ENCODE measurements at places on chromosomes 2 and 18. TPM values are rescaled to one million over a fixed set of nuclear protein-coding genes. Genes with fewer than 3 reads are reported as not detected.

DNA sequence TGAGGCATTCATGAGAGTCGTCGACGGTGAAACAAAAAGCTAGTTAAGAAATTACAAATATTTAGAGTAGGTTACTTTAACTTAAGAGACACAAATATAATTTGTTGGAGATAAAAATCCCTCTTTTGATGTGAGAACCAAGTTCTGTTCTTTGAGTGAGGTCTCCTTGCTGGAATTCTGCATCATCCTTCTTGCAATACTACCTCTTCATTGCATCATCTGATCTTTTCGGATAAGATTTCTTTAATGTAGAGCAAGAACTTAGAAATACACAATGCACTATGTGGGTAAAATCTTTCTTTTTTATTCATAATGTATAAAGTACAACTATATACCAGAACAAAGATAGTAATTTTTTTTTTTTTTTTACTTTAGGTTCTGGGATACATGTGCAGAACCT is 118.4 kb downstream of the ARL4C start:
- no peak for DNase-seq
- H3K27ac ChIP-seq: no peak overlapping the region

DNA sequence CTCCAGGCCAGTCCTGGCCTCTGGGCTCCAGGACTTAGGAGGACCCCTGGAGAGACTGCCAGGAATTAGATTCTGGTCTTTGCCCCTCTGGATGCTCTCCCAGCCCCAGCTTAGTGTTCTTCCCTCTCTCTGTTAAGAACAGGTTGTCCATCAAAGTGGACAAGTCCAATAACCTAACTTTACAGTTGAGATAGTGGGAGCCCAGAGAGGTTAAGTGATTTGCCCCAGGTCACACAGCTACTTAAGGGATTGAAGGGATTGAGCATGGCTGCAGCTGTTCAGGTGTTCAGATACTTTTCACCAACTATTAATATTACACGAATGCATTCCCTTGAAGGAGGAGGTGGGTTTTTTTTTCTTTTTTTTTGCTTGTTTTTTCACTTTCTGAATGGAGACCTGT is 57.6 kb downstream of the EDAR start:
- no peak overlapping the region for H3K4me3 ChIP-seq
- no peak overlapping the region for H3K27ac ChIP-seq
- H3K36me3 ChIP-seq: peaks cover 51% of the 10 kb centered on the region
- no peak for DNase-seq
- no peaks in the 10 kb centered on the region for H3K27me3 ChIP-seq

- H3K4me3 ChIP-seq: no peak overlapping the region
- DNase-seq: no peak
- no peaks in the 10 kb centered on the region for H3K36me3 ChIP-seq
- peaks cover 27% of the 10 kb centered on the region for H3K4me1 ChIP-seq
- H3K27ac ChIP-seq: no peak overlapping the region
Measured at GRCh38 chr2:12861344-12861930, 144.7 kb downstream of the TRIB2 start.

GRCh38 chr2:152012697-152013096 is 86.1 kb downstream of the CACNB4 start:
- no peak for DNase-seq
- no peaks in the 10 kb centered on the region for H3K27me3 ChIP-seq
- no peak overlapping the region for H3K4me3 ChIP-seq

Gene DOK1
- total RNA-seq: 36.5 TPM

Gene LYG1
- total RNA-seq: 2.9 TPM
